ENCODE measurements at places on chromosomes 11 and 22. TPM values are rescaled to one million over a fixed set of nuclear protein-coding genes. Genes with fewer than 3 reads are reported as not detected.

The NAV2 gene
- total RNA-seq: 73.1 TPM

DNA sequence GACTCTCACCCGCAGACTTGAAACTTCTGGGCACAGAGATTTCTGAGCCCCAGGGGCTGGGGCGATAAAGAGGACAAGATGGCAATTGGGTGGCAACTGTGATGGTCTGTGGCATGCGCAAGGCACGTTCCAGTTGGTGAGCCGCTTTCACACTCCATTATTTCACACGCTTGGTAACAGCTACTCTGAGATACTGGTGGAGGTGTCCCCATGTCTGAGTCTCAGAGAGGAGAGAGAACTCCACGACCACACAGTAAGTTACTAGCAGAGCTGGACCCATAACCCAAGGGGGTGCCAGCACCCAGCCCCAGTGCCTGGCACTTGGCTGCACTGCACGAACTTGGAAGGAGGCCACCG lies 6.0 kb upstream of the KCNJ4 start:
- no peak for DNase-seq

- peak; percentile 86 for DNase-seq
These were observed 2.8 kb upstream of the CABP7 start for GRCh38 chr22:29716814-29717545.

DNA sequence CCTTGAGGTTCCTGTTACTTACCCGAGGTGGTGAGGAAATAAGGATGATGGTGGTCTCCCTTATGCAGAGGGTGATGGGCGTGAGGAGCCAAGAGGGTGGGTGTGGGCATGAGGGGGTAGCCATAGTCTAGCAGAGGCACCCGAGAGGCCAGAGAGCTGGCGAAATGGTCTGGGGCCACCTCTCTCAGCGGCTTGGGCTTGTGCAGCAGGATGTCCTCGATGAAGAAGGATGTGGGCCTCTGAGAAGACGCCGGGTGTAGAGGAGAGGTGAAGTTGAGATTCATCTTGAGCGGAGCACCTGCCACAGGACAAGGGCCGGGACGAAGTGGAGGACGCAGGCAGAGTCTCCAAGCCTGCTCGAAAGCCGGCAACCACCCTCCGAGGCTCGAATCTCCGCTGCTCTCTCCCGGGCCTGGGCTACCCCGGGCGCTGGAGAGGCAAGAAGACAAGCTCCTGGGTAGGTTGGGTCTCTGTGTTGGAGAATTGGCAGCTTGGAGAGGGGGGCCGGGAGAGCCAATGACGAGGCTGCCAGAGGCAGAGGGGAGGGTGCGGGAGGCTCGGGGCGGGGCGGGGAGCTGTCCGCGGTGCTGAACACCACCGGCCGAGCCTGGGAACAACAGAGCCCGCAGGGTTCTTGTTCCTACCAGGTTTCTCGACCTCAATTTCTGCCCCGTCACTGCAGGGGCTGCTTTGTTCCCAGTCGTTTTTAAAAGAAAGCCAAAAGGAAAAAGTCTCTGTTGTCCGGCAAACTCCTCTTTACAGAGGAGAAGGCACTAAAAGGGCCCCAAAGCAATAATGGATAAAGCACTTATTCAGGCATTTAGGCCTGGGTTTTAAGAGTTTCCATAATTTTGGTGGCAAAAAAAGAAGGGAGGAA lies at the start of gene BSX:
BSX (minus strand) TSS at position 447 of the 877 bp plus-strand sequence; CDS start at position 284, 163 bp downstream.
- DNase-seq: peak; percentile 62
